ENCODE measurements at places on chromosomes 7 and 10.

DNA sequence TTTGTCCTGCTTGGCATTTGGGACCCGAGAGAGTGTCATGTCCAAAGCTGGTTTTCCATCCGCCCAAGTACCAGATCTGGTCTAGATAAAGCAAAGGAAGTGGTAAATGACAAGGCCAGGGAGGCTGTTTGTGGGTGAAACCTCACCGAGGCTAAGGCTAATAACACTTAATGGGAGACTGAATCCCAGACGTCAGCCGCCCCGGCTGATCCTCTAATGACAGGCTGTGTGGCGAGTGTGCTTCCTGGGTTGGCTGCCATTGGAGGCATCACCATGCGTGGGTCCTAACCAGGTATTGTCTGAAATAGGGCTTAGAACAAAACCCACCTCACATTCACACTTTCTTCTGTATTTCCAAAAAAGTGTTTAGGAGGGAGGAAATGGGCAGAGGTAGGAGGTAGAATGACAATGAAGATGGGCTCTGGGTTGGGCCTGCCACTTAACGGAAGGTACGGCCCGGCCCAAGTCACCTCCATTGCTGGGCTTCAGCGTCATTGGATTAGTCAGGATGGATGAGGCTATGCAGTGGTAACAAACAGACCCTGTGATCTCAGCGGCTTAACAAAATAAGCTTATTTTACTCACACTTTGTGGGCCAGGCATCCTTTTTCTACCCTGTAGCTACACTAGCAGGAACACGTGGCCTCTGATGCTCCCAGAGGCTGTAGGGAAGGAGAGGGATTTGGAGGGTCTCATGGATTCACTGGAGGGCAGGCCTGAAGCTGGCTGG lies 59.7 kb downstream of the PROSER2 start:
- DNase-seq, result no peak

DNA sequence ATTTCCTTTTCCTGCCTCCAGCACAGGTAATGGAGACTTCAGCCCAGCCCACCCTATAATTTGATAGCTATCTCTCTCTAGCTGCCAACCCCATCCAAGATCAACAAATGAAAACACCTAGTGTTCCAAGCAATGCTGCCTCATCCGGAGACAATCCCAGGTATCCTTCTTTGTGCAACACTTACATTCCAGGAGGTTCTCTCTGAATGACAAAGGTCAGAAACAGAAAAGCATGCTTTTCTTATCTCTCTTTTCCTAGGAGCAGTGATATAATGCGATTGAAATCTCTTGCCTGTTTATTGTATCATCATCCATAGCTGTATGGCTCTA lies 699.3 kb downstream of the INHBA start:
- no peak for DNase-seq

DNA sequence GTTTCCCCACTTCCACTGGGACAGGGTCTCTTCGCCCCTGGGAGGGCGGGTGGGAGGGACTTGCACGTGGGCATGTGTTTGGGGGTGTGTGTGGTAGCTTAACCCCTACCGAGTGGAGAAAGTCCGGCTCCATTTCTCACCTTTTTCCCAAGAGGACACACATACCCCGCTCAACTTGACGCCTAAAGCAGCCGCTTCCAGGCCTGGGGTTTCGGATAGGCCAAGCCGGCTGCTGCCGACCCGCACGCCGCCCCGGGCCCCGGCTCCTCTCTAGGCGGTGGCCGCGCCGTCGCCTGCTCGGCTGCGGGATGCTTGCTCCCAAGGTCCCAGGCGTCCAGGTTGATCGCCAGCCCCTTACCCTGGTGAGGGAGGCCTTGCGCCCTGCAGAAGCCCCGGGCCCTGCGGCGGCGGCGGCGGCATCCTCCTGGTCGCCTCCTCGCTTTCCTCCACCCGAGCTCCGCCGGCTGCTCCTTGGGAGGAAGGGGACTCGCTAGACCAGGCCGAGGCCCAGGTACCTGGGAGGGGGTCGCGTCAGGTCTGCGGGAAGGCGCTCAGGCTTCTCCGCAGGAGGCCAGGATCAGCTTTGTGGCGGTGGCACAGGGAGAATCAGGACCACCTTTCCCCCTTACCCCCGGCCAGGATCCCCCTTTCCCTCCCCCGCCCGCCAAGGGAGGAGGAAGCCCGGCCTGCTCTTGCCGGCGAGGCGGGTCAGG lies 3.2 kb upstream of the GATA3 start:
- peak; percentile 50 for DNase-seq

DNA sequence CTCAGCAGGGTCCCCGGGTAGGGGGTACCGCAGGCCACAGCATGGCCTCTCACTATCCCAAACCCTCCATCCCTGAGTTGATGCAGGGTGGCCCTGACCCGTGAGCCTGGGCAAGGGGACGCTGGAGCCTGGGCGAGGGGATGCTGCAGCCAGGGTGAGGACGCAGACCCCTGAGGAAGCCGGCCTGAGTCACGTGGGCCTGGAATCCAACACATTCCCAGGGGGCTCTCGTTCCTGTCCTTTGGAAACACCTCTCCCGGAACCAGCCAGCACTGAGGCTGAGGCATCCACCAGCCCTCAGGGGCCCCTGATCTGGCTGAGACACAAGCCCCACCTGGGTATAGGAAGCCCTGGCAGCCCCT lies 61.5 kb upstream of the NKX6-2 start:
- DNase-seq, result no peak

GRCh38 chr7:96562966-96563365 lies 146.7 kb downstream of the SEM1 start:
- DNase-seq, result no peak

DNA sequence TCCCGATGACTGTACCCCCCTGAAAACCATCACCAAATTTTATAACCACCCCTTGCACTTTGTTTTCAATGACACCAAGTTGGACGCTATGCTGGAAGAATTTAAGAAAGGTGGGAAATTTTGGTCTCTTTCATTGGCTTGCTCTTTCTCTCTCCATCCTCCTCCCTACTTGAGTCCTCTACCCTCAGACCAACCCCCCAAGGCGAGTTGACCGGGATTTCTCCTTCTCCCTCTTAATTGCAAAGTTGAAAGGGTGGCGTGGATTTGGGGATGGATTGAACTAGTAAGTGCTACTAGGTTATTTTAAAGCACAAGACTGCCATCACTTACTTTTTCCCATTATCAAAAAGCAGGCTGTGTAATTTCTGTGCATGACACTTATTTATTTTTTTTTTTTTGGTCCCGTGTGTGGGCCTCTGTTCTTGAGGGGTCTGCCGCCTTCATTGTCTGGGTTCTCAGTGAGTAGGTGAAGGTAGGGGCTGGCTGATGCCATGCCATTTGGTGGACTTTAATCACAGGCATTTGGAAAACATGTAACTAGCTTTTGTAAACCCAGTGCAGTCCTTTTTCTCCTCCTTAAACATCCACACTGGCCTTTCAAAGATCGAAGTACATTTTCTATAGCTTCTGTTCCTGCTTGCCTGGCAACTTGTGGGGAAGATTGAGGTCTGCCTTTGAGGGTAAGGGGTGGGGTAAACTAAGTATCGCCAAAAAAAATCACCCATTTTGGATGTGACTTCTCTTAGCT lies 2.1 kb downstream of the CNNM2 start:
- DNase-seq, result no peak

GRCh38 chr7:128877756-128878120 lies 15.1 kb downstream of the ATP6V1F start:
- DNase-seq, result no peak

- no peak for DNase-seq
Measured at GRCh38 chr7:3304131-3304530, 3.1 kb downstream of the SDK1 start.

GRCh38 chr10:52020702-52021101 lies 293.4 kb upstream of the DKK1 start:
- DNase-seq, result no peak

GRCh38 chr10:128210215-128211063 lies 84.2 kb upstream of the MKI67 start:
- peak; percentile 87 for DNase-seq

- no peak for DNase-seq
Measured at GRCh38 chr7:104971290-104972071, 42.5 kb upstream of the KMT2E start.

- no peak for DNase-seq
Measured at GRCh38 chr10:17009212-17009700, 120.4 kb downstream of the CUBN start.
